ENCODE measurements at places on chromosomes 6 and 20.

- peak; percentile 35 for DNase-seq
Measured at GRCh38 chr6:100346828-100347227, 117.9 kb downstream of the SIM1 start.

DNA sequence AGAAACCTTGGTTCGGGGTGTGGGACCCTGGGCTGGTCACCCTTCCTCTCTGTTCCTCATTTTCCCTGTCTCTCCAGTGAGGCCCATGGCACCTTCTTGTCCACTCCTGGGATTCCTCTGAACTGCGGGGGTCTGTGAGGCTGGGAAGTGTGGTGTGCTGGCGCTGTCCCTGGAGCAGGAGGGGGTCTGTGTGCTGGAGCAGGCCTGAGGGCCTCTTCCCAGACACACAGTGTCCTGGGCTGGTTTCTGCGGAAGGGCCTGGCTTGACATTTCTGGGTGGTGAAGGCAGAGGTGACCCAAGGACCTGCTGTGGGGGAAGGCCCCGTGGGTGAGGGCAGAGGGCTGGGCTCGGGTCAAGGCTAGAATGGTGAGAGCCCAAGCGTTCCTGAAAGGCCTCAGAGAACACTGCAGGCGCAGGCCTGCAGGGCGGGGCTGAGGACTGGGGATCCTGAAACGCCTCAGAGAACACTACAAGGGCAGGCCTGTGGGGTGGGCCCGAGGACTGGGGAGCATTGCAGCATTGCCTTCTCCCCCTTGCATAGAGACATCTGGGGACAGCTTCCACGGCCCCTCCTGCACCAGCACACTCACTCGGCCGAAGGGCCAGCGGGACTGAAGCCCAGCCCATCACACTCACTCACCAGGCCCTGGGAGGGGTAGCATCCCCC, 10.6 kb upstream of the BAK1 start:
- no peak for DNase-seq

- no peak for DNase-seq
Measured at GRCh38 chr6:164854526-164854925, 454.9 kb downstream of the C6orf118 start.

GRCh38 chr6:135922746-135923145, 71.2 kb downstream of the PDE7B start:
- peak; percentile 90 for DNase-seq

DNA sequence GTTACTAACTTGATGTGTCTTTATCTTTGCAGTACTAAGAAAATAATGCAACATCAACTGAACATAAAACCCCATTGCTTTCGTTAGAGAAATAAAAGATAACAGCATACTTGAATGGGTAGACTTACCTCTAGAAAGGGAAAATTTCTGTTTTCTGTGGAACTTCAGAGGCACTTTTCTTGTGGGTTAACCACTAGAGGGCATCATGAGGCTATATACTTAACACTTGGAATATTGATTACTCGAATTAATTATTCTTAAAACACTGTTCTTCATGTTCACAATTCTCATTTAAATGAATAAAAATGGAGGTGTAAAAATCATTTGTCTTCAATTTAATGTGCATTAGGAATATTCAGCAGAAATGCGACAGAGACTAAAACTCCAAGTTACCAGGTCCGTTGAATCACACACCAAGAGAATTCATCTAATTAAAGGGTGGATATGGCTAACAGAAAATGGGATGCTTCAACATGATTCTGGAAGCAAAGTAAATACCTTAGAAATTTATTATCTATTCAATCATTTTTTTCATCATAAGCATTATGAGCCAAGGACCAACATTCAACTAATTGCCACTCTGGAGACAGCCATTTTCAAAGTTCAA, 330.8 kb upstream of the PREP start:
- no peak for DNase-seq
